Mononuclear cell (primary cell): ENCODE measurements at places on chromosomes 4 and X. TPM values are rescaled to one million over a fixed set of nuclear protein-coding genes. Genes with fewer than 3 reads are reported as not detected.

TIGD4 gene
- total RNA-seq = under 0.01 TPM

HS6ST2 gene
- total RNA-seq = not detected

PRRG3 gene
- total RNA-seq = not detected

ZNF732 gene
- not detected for total RNA-seq

GAGE12F gene
- not detected for total RNA-seq

CFAP99 gene
- total RNA-seq = 0.10 TPM

POU4F2 gene
- not detected for total RNA-seq

REELD1 gene
- total RNA-seq = 0.31 TPM

MAP3K15 gene
- 0.10 TPM for total RNA-seq

SMIM31 gene
- total RNA-seq = not detected

FRG2 gene
- not detected for total RNA-seq

XIAP gene
- 21.6 TPM for total RNA-seq
